NCI-H82 (cell line): ENCODE measurements at places on chromosomes 6 and 20.
A peak's percentile ranks its signal among the peaks of the same experiment; 100 is the strongest.

- no peak for DNase-seq
Measured at GRCh38 chr20:48995589-48995988, 50.5 kb upstream of the CSE1L start.

DNA sequence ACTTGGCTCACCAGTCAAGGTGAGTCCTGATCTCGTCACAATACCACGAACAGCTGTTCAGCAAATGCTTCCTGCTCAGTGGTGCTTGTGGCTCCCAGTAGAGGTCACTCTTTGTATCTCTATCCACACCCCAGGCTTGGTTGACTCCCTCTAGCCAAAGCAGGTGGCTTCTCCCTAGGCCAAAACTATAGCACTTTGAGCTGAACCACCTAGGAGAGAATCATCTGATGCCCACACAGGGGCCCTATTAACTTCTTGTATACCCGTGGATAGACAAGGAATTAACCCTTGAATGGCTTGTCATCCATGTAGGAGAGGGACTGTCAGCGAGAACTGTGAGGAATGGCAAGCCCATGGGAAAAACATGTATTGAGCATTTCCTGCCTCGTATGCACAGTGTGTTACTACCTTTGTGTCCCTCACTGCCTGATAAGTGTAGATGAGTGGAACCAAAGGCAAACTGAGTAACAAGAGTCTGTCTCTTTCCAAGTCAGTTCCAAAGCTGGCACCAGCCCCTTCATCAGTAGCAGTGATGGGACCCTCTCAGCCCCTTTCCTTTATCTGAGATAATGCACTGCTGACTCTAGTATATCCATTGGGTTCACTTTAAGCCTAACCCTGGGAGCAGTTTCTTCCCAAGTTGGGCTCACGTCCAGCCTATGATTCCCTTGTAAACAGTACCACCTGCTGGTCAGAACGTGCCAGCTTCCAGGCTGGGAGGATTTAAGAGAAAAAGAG is 42.5 kb downstream of the EIF2S2 start:
- peak; percentile 90 for DNase-seq

DNA sequence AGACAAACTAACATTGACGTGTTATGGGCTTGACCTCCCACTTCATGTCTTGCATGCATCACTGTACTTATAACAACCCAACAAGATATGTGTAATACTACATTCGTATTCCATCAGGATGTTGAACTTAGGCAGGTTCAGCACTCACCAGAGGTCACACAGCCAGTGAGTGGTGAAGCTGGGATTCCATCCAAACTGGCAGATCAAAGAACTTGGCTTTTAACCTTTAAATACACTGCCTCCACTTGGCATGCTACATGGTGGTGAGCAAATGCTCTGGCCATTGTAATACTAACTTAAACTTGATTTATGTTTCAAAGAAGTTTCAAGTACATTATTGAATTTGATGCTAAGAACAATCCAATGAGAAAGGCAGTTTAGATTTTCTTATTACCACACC is 10.7 kb upstream of the HDDC2 start:
- DNase-seq = no peak

GRCh38 chr20:38840053-38840893 is 34.8 kb downstream of the PPP1R16B start:
- no peak for DNase-seq

- DNase-seq = no peak
Measured at GRCh38 chr20:50595988-50596693, 86.0 kb downstream of the PTPN1 start.

DNA sequence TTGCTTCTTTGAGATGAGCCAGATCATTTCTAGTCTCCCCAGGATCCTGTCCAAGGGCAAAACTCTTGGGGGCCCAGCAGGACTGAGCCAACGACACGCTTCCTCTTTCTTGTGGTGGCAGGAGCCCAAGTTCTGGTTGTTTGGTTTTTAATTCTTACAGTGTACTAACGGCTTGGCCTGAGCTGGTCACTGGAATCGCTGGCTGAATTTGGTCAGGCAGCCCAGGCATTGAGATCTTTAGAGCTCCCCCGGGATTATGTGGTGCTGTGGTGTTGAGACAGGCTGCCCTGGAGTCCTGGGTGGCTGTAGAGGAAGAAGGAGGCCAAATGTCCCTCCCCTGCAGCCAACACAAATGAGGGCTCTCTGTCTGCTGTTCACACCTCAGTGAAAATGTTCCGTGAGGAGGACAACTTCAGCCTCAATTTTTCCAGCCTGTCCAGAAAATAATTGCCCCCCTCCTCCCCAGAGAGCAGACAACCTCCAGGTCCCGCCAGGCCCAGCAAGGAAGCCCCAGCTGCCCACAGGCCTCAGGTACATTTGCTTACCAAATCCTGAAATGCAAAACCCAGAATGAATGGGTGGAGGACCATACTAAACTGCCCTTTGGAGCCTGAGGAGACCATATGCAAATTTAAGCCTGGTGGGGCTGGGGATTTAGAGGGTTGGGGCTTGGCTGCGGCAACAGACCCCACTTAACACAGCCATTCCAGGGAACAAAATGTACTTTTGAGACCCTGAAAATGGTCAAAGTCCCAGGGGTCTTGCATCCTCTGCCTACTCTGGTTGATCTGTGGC is 23.6 kb downstream of the BNIP5 start:
- no peak for DNase-seq

DNA sequence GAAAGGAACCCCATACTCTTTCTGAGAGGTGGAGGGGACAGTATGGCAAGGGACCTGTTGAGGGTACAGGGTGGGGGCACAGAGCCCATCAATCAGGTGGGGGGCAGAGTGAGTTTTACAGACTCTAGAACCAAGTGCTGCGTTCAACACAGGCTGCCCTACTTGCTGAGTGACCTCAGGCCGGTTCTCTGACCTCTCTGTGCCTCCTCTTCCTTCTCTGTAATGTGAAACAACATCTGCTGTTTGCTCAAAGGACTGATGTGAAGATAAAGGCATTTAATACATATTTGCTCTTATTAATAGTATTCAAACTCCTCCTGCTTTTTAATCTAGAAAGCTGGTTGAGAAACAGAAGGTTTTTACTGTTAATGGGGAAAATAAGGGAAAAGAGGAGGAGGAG is 25.9 kb upstream of the APMAP start:
- DNase-seq = no peak

- DNase-seq = no peak
Measured at GRCh38 chr20:38805958-38806854, 709 bp downstream of the PPP1R16B start.

DNA sequence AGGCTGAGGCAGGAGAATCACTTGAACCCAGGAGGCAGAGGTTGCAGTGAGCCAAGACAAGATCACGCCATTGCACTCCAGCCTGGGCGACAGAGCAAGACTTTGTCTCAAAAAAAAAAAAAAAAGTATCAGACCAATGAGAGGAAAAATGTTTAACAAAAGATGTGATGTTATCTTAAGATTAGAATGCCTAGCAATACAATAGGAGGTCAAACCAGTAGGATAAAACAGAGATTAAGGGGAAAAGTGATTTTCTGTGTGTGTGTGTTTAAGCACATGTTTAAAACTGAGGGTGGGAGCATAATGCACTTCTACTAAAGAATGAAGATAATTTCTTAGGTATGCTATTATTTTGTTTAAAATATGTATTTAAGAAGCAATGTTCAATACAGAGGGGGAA is 17.9 kb downstream of the COL19A1 start:
- DNase-seq = no peak

GRCh38 chr6:133017581-133017980 is 203.2 kb downstream of the RPS12 start:
- no peak for DNase-seq

DNA sequence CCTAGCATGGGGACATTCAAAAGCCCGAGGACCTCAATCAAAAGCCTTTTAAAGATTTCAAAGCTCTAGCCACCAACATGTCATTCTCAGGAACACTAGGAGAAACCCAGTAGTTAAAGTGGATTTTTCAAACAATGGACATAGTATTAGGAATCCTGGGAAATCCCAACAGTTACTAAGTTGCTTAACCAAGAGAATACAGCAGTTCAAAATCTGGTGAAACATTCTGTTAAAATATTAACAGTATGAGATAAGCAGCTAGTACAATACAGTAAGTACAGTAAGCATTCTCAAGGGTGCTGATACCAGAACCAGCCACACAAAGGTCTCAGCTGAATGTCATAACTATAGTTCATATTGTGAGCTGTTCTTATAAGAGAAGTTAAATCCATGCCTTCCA is 68.6 kb downstream of the CDK19 start:
- no peak for DNase-seq

GRCh38 chr20:52303281-52303950 is 111.8 kb upstream of the ZFP64 start:
- DNase-seq = no peak

GRCh38 chr6:168577496-168577895 is 136.5 kb downstream of the SMOC2 start:
- DNase-seq = no peak

GRCh38 chr6:37319856-37320480 is 33.8 kb upstream of the RNF8 start:
- no peak for DNase-seq

- DNase-seq = peak; percentile 57
Measured at GRCh38 chr20:13771853-13772453, 12.8 kb downstream of the ESF1 start.

DNA sequence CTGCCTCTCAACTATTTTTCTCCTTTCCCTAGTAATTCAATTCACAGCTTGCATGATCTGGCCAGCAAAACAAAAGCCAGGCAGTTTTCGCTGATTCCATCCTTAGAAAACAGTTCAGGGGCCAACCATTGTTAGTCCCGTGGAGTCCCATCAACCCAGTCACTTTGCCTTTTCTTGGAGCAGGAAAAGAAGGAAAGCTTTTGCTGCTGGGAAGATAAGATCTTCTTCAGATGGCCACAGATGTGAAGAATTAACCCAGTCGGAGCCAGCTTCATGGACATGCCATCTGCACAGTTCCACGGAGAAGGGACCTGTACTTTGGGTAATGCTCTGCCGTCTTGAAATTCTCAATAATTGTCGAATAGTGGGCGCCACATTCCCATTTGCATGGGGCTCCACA is 76.9 kb upstream of the TSHZ2 start:
- DNase-seq = peak; percentile 30

- no peak for DNase-seq
Measured at GRCh38 chr6:3372912-3373554, 83.8 kb downstream of the SLC22A23 start.

- no peak for DNase-seq
Measured at GRCh38 chr6:10237298-10238038, 177.4 kb downstream of the TFAP2A start.

DNA sequence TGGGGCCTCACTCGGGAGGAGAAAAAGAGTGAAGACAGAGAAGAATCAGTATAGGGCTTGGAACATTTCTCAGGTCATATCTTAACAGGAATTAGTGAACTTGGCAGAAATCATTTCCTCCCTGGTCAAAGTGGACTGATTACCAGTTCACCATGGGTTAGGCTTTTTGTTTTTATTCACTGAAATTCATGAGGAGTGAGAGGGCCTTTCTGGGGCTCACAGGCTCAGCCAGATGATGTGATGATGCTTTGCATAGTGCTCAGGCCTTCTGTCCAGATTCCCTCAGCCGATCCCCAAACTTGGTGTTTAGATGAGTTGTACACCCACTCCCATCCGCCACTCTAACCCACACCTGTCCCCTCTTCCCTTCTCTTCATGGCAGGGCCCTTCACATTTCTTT is 32.5 kb downstream of the SRSF3 start:
- DNase-seq = no peak
